ENCODE measurements at places on chromosomes 2 and 18.

DNA sequence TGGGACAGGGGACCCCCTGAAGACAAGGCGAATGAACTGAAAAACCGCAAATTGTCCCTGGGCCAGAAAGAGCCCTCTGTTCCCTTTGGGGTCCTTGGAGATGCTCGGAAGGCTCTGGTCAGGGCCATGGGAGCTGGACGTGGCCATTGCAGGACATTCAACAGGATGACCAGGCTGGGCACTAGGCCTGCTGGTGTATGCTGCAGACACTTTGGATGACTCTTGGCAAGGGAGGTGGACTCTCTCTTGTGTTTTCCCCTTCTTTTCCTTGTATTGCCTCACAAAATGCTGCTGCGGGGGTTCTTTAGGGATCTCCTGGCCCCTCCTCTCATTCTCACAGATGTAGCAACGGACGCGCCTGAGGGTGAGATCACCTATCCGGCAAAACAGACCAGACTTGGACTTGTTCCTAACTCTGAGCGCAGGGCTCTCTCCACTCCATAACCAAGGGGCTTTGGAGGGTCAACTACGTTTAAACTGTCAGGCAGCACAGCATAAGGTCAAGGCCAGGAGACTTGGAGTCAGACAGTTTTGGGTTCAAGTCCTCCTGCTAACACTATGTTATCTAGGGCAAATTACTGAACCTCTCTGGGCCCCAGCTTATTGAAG is 41.8 kb upstream of the SH3RF3 start:
- no peak for DNase-seq

GRCh38 chr2:75541430-75541829 is 19.3 kb downstream of the EVA1A start:
- DNase-seq = no peak

DNA sequence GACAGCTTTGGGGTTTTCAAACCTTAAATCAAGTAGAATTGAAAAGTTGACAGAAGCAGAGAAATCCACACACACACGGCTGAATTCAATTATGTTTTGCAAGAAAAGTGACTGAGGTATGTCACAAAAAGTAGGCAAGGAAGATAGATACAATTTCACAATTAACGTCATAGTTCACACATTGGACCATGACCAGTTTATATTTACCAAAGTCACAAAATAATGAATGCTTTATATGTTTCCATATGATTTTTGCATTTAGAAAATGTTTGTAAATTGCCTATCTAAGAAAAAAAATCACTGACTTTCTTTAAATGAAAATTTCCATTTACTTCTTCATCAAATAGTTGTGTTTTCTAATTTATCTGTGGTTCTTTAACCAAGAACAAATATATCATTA is 29.4 kb upstream of the ZNF516 start:
- DNase-seq = no peak

- DNase-seq = no peak
Measured at GRCh38 chr2:191530618-191531017, 147.3 kb upstream of the NABP1 start.

- no peak for DNase-seq
Measured at GRCh38 chr2:23495661-23496114, 110.7 kb downstream of the KLHL29 start.

- no peak for DNase-seq
Measured at GRCh38 chr18:58279504-58280175, 235.6 kb downstream of the NEDD4L start.

GRCh38 chr2:85590950-85591349 is 4.6 kb upstream of the RNF181 start:
- DNase-seq = no peak

DNA sequence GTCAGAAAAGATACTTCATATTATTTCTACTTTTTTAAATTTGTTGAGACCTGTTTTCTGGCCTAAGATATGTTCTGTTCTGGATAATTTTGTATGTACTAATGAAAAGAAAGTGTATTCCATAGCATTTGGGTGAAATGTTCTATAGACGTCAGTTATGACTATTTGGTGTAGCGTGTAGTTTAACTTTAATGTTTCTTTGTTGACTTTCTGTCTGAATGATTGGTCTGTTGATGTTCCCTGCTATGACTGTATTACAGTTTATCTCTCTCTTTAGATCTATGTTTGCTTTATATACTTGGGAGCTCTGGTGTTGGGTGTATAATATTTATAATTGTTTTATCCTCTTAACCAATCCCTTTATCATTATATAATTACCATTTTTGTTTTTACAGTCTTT is 352.4 kb downstream of the PTPRM start:
- no peak for DNase-seq

DNA sequence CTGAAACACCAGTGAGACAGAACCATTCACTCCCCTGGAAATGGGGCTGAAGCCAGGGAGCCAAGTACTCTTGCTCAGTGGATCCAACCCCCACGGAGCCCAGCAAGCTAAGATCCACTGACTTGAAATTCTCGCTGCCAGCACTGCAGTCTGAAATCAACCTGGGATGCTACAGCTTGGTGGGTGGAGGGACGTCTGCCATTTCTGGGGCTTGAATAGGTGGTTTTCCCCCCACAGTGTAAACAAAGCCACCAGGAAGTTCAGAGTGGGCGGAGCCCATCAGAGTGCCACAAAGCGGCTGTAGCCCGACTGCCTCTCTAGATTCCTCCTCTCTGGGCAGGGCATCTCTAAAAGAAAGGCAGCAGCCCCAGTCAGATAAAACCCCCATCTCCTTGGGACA is 292.8 kb downstream of the LNPK start:
- DNase-seq = no peak

DNA sequence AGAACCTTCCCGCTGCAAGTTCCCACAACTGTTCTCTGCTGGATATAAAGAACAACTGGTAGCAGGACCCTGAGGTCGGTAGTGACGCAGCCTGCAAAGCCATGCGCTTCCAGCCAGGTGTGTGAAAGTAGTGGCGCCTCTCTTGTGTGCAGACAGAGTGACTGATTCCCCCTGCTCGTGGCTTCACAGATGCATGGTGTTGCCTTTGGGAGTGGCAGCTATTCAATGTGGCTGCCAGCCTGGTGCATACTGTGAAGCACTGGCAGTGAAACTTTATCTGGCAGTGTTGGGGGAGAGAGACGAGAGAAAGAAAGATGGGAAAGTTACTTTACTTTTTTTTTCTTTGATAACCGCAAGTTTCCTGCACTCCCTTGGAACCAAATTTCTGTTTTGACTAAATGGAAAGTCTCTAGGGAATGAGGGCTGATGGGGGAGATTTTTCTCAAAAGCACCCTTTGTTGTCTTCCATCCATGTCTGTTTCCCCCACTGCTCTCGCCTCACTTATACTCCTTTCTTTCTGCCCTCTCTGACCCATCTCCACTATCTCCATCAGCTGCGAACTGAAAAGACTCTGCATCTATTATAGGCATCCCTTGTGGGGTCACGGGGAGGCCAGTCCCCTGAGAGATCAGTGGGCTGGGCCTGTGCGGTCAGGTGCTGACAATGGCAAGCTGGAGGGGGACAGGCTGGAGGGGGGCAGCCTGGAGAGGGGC is 90.0 kb upstream of the TNP1 start:
- DNase-seq = no peak

DNA sequence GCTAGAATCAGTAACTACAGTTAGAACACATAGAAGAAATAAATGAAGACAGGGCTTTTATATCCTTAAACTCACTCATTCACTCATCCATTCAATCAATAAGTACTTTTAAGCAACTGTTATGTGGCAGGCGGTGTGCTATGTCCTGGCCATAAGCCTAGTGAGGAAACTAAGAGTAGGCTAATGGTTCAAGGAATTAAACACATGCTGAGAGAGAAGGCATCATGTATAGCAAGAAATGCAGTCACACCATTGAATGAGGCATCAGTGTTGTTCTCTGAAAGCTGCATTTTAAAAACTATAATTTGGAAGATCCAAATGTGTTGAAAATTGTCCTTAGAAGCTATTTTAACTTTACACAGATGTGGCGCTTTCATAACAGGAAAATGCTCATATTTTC is 86.5 kb upstream of the DTNA start:
- DNase-seq = no peak

GRCh38 chr2:43000242-43001054 is 208.1 kb upstream of the HAAO start:
- no peak for DNase-seq

DNA sequence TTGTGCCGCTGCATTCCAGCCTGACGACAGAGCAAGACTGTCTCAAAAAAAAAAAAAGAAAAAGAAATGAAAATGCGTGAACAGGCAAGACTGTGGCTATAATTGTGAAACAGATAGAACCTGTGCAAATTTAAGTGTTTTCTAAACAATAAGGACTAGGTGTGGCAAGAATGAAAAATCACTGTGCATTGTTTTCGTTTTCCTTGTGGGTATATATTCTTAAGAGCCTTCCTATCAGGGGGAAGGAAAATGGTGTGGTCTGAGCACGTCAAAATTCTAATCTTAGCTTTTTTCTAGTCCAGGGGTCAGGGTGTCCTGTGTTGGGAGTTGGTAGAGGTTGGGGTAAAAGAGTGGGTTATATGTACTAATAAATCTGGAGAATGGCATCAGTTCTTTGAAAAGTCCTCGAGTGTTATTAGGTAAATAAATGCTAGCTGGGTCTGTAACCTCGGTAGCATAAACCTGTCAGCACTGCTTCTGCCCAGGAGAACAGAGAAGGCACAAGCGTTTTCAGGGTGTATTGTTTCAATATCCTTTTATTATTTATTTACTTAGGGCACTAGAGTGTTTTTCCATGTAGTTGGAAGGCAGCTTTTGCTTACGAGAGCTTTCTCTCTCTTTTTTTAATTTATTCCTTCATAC is 11.6 kb downstream of the ATP6V1C2 start:
- no peak for DNase-seq

GRCh38 chr2:102591491-102592045 is 27.8 kb upstream of the SLC9A2 start:
- DNase-seq = no peak
